Mesothelial cell of epicardium (in vitro differentiated cells): ENCODE measurements at places on chromosomes 4 and X. TPM values are rescaled to one million over a fixed set of nuclear protein-coding genes. Genes with fewer than 3 reads are reported as not detected.

- no peak for DNase-seq
Observed at GRCh38 chr4:122827879-122828601, 1.4 kb downstream of the FGF2 start.

GRCh38 chr4:73272816-73273215 lies 14.2 kb upstream of the ANKRD17 start:
- DNase-seq: no peak

TBX22 gene
- total RNA-seq: 0.09 TPM in 1 of 3 replicates, not detected in the others

DNA sequence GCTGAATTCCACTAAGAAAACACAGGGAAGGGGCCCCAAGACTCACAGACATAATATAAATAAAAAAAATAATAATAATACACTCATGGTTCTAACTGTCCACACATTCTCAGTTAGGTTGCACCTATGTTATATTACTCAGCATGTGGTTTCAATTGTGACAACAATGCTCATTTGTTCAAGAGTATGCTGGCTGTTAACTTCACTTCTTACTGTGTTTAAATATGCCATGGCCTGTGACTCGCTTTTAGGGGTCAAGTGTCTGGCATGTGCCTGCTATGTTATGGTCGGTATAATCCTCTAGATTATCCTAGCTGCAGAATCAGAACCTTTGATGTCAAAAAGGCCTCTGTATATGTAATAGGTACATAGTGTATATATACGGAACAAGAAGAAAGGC lies 324.8 kb upstream of the INTU start:
- no peak for DNase-seq

- DNase-seq: no peak
Observed at GRCh38 chrX:155148724-155149537, 67.3 kb upstream of the VBP1 start.

- DNase-seq: no peak
Observed at GRCh38 chr4:112085156-112086035, 59.9 kb upstream of the FAM241A start.

FBXW7 gene
- 41.2 to 46.4 TPM (median 45.9 TPM) in 3 replicates for total RNA-seq

DNA sequence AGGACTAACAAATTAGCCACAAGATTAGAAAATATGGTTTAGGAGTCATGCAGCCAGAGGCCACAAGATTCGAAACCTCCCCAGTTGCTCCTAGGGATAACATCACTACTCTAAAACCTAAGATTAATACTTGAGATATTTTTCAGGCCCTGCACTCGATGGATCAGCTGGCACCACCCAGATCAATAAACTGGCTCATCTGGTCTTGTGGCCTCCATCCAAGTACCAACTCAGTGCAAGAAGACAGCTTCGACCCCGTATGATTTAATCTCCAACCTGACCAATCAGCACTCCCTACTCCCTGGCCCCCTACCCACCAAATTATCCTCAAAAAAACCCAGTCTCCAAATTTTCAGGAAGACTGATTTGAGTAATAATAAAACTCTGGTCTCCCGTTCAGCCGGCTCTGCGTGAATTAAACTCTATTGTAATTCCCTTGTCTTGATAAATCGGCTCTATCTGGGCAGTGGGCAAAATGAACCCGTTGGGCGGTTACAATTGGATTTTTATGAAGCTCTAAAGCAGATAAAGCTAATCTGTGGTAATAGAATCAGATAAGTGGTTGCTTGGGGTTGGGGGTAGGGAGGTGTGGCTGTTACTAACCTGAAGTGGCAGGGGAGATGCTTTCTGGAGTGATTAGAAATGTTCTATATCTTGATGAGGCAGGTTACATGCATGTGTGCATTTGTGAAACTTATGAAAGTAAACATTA lies 91.8 kb upstream of the ATXN3L start:
- no peak for DNase-seq

HPGD gene
- total RNA-seq: 11.2 to 16.2 TPM (median 15.5 TPM) in 3 replicates

MAGEA8 gene
- total RNA-seq: not detected in 3 replicates

POU4F2 gene
- not detected in 3 replicates for total RNA-seq

GRCh38 chr4:123553279-123553678 lies 156.7 kb downstream of the SPRY1 start:
- DNase-seq: no peak

DNA sequence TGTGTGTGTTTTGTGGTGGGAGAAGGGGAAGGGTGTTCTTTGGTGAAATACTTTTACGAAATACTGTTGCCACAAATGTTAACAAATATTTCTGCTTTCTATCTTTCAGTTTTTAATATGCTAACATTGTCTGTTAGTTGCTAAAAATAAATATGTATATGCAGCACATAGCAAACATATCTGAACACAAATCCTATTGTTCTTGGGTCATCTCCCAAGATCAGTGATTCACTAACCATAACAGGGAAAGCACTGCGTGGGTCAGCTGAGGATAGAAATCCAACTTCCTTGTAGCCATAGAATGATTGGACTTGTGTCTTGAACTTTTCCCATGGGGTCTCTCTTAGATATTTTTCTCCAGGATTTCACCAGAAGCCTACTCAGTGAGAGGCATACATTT lies 250.3 kb upstream of the FAM47A start:
- no peak for DNase-seq

TENT5D gene
- total RNA-seq: not detected in 3 replicates

SPARCL1 gene
- 6.3 to 6.7 TPM (median 6.6 TPM) in 3 replicates for total RNA-seq

GPRASP3 gene
- 8.4 to 10.0 TPM (median 8.5 TPM) in 3 replicates for total RNA-seq

DNA sequence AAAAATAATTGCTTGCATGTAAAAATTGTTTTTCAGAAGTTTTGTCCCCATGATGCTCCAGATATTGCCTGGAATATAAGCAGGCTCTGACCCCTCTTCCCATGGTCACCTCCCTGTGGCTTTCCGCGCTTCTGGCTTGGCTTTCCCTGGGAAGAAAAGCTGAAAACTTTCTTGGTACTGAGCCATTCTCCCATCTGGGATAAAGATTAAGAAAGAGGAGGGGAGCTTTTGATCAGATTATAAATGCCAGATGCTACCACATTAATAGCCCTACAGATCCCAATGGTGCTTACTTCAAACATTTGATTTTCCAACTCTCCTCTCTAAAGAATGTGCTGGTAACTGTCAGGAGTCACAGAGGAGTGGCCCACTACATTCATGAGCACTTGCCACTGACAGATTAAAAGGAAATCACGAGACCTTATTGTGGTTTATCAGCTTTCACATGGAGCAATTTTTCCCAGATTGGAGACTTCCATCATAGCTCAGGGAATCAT lies 54.4 kb upstream of the GAB1 start:
- no peak for DNase-seq

KLF8 gene
- total RNA-seq: 9.6 to 9.8 TPM (median 9.7 TPM) in 3 replicates

DNA sequence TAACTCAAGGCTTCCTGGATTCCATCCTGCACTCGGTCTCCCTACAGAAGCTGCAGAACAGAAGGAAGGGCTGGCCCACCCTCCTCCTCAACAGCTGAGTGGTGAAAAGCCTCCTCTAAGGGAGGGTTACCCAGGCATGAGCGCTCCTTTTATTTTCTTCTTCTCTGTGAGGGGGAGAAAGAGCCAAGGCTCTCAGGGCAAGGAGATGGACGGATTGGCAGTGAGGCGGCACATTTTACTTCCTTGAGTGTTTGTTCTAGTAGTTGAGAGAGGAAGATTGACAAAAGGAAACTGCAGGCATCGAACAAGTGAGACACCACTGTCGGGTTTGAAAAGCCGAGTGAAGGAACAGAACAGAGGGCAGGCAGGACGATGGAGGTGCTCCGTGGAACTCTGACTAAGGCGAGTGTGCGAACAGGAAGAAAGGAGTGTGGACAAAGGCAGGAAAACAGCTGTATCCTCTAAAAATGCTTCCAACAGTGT lies 38.4 kb upstream of the STS start:
- DNase-seq: no peak

PPP1R2C gene
- total RNA-seq: not detected in 3 replicates

DNA sequence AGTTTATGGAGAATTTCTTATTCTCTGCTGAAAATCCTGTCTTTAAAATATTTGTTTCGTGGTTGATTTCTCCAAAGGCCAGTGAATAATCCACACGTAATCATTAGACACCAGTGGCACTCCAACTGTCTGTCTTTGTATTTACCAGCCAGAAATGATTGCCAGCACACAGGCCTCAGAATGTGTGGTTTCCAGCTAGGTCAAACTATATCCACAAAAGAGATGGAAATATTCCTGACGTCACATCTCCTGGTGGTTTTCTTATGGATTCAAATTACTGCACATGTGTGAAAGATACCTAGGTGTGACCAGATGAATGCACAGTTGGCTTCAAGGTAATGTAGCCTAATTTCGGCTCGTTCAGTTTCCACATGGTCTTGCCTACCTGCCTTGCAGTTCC lies 27.2 kb upstream of the TENM3 start:
- DNase-seq: no peak

DNA sequence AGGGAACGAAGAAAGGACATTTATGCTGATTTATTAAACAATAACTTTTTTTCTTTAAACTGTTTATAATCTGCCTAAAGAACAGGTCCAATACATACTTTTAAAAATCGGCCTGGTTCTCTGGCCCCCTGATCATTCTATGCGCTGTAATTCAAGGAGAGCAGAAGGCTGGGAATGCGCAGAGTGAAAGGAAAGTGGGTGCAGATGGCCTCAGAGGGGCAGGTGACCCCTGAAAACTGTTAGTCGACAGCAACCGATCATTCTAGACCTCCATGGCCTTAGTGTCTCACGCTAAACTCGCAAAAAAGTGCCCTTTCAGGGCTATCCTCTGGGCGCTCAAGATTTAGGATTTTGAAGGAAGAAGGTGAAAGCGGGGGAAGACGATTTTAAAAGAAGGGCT lies 2.2 kb downstream of the PDE5A start:
- no peak for DNase-seq

TMEM35A gene
- 6.2 to 6.8 TPM (median 6.7 TPM) in 3 replicates for total RNA-seq

- DNase-seq: no peak
Observed at GRCh38 chr4:87188932-87189331, 31.5 kb downstream of the KLHL8 start.

DNA sequence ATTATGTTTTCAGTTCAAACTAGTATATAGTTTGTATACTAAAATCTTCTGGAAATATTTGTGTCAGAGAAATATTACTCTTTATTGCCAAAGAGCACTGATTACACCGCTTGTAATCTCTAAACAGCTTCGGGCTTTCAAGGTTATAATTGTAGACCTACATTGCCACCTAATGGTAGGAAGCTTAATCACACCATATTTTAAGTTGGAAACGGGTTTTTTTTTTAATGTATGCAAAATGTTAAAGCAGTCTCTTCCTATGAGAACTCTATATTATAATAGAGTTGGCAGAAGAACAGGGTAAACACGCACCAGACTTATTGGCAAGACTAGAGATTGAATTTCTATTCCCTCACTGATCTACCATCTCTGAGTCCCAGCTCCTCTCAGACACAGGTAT lies 19.5 kb upstream of the NFXL1 start:
- DNase-seq: no peak

DNA sequence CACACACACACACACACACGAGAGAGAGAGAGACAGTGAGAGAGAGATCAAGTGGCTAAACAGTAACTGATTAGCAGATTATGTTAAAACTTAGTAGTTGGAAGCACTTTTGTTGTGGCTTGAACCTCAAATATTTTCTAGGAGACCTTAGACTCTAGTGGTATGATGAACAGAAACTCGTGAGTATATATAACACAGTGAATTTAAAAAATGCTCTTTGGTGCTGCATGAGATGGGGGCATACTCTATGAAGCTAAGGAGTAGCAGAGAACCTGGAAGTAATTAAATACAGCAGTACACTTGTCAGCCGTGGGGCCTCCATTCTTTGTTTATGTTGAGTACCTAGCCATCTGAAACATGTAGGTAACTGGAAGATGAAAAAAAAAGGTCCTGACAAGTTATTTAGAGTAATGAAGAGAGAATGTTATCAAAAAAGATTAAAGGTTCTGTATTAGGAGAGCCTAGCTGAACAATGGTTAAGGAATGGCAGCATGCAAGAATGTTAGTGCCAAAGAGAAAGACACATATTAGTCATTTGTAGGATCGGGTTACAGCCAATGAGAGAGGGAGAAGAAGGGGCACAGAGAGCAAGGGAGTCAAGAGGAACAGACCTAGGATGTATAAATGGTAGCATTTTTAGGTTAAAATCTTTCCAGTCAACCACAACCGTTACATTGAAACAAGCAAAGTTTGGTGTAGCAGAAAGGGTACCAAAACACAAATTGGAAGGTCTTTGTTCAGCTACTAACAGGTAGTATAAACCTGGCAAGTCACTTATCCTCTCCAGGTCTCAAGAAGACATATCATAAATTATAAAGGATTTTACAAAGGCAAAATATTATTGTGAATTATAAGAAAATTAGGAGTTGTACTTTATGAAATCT lies 316.7 kb upstream of the DIPK2B start:
- DNase-seq: no peak

DNA sequence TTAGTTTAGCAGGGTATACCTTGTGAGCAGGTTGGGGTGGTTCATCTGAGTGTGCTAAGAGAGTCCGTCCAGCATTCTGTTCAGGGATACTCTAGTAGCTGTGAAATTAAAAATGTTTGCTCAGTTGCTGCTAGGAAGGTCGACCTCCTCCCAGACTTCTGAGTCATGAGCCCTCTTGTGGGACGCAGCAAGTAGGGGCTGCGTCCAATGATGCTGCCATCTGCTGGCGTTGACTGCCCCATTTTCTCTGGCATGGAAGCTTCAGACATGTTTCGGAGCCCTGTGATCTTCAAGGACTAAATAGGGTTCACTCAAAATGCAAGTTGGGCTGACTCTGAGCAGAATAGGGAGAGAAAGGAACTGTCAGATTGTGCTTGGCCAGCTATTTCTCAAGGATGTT lies 201.0 kb upstream of the ARSJ start:
- DNase-seq: no peak

GRCh38 chr4:76492055-76492454 lies 57.0 kb downstream of the SHROOM3 start:
- no peak for DNase-seq

DNA sequence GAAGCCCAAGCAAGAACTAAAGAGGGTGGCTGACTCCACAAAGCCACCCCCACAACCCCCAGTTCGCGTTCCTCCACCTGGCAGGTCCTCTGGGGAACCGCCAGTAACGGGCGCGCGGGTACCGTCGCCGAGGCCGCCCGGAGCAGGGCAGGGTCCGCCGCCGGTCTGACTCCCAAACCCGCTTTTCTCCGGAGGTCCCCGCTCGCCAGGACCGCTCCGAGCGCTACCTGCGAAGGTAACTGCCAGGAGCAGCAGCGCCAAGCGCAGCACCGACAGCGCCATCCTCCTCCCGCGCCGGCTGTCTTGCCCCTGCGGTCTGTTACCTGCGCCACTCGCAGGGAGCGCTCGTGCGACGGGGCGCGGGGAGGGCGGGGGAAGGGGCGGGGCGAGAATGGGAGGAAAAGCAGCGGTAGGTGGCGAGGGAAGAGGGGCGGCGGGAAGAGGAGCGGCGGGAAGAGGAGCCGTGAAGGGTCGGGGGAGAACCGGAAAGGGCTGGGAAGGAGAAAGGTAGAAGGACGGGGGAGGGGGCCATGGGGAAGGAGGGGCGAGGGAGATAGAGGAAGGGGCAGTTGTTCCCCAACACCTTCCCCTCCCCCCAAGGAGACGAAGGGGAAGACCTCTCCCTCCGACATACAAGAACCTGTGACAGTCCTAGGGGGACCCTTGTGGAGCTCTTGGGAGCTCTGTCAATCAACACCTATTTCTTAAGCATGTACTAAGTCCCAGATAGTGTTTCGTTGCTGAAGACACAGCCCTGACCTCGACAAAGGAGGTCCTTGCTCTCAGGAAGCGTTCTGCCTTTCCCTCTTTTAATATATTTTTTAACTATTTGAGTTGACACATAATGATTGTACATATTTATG lies at the start of gene SPINK2:
TSS of gene SPINK2 (minus strand) at position 321 of the 863 bp plus-strand sequence. CDS start at position 282, 39 bp downstream.
- peak; percentile 37 for DNase-seq

USP17L27 gene
- total RNA-seq: not detected in 3 replicates

CLDN22 gene
- not detected in 3 replicates for total RNA-seq

GRCh38 chr4:71254451-71255012 lies 84.3 kb upstream of the SLC4A4 start:
- no peak for DNase-seq

MAGEB1 gene
- total RNA-seq: not detected in 3 replicates

IL9R gene
- 0.16 TPM in 2 of 3 replicates, not detected in the other for total RNA-seq
